NCI-H446 (cell line): ENCODE measurements at places on chromosomes 2 and 18.
A peak's percentile ranks its signal among the peaks of the same experiment; 100 is the strongest.

DNA sequence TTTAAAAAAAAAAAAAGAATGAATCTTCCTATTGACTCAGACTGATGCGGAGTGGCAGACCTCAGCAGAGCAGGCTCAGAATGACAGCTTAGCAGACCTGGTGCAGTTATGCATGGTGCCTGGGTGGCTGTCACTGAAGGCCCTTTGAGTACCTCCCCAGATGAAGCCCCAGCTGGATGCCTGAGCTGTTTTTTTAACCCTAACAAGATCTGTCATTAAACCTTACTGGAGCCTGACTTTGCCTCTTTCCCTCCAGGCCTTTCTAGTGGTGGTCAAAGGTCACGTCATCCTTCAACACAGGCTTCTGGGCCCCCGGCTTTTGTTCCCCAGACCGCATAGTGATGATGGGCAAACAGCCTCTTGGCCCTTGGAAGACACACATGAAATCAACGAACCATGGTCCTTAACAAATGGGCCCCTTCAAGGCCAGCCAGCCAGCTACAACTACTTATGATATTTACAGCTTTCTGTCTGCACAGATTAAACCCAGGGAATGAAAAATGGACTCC lies 138.3 kb upstream of the CYP1B1 start:
- DNase-seq: peak; percentile 12

DNA sequence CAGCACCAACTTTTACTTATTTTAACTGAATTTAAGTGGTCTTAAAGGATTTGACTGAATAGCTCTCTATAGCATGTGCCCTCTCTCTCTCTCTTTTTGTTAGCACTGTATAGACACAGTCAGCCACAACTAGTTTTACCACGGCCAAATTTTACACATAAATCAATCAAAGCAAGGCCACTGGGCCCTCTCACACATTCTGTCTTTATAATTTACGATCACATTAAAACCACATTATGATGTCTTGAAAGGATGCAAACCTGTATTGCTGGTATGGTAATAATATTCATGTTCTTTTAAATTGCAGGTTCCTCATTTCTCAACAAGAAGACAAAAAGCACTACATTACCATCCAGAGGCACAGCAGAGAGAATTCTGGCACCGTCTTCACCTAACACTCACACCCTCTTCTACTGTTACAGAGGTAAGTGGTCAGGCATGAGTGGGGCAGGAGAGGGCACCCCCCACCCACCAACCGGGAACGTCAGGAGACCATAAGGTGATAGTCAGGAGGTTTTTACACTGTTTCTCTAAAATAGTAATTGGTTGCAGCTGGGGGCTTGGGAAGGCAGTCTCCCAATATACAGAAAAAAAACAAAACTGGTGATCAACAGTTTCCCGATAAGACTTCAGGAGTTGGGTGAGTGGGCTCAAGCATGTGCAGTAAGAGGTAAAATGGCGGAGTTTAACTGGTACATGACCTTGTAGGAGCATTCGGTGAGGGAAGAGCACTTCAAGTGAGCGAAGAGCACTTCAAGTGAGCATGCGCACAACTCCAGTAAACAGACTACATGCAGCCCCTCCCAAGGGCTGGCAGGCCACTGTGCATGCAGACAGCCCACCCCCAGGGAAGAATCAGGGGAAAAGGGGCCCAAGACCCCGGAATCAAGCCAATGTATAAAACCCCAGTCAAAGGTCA lies 296.7 kb downstream of the PIEZO2 start:
- DNase-seq: no peak

DNA sequence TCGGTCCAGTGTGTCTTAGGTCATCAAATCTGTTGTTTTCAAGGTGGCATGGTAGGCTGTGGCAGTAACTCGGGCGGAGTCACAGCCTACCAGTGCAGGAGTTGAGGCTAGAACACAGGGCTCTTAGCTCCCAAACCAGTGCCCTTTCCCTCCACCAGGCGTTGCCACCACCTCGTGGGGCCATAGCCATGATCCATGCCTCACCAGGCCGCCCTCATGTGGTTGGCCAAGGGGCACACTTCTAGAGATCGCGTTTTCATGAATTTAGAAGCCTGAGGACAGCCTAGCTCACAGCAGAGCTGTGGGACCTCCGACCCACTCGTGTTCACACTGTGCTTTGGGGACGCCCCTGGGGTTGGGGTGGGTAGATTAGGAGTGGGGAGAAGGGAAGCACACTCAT lies 10.6 kb downstream of the SEC11C start:
- no peak for DNase-seq

DNA sequence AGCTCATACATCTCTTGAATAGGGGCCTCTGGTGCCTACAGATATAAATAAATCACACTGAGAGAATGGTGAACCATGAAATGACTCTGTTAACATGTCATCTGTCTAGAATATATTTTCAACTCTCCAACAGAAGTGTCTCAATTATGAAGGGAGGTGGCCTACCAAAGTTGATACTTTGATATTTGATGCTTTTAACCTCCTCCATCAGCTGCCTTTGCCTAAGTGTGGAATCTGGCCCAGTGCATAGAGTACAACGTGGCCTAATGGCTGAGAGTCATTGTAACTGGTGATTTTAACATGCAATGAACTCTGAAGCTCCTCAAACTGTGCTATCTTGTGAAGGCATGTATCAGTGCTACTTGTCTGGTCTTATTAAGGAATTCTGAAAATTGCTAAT lies 93.4 kb downstream of the MYO3B start:
- DNase-seq: peak; percentile 6

GRCh38 chr2:1586251-1586922 lies 157.9 kb downstream of the PXDN start:
- DNase-seq: no peak

DNA sequence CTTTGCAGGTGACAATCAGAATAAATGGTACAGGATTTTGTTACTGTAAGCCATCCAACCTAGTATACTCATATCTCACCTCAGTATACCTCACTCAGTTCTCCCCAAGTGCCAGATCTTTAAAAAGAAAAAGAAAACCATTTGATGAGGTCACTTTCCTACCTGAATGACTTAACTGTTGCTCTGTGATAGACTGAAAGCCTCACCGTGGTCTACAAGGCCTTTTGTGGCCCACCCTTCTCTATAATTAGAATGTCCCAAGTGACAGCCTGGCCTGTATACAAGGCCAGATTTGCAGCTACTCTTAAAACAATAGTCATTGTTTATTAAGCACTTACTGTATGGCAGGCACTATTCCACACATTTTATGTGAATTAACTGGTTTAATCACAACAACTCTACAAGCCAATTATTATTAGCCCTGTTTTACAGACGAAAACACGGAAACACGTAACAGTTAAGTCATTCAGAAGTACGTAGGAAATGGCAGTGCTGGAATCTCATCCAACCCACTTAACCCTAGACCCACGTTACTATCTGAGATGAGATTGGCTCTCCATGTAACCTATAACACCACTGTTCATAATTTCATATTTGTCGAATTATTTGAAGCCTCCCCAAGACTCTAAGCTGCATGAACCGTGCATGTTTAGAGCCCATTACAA lies 28.3 kb downstream of the PKP4 start:
- DNase-seq: no peak

GRCh38 chr2:211093743-211094303 lies 537.4 kb downstream of the CPS1 start:
- no peak for DNase-seq

- no peak for DNase-seq
Observed at GRCh38 chr18:37309059-37309458, 256.5 kb downstream of the CELF4 start.

DNA sequence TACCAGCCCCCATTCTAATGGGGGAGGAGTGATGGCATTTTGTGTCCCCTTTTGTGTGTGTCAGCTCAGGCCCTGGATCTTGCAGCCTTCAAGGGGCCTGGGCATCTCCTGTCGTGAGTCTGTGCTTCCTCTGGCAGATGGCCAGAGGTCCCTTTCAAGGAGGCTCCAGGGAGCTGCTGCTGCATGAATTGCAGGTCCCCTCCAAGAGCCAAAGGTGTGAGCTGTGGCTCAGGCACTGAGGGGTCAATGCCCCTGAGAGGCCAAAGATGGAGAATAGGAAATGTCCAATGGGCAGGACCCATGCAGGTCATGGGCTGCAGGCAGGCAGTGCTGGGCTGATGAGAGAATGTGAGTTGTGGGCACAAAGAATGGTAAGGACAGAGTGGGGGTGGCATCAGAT lies 10.4 kb downstream of the MAB21L4 start:
- no peak for DNase-seq

DNA sequence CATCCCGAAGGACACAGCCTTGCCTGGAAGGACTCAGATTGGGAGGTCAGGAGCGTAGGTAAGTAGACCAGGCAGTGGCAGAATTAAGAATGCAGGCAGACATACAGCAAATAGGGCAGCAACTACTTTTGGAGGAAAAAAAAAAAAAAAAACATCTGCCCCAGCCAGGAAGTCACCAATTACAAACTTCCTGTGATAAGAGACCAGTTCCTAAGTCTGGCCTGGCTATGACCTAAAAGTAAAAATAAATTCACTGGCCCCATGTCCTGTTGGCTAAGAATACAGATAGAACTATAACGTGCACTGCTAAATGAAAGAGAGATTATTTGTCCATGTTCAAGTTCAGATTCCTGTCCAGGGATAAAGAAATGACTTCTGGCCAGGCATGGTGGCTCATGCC lies 45.2 kb upstream of the NOSTRIN start:
- no peak for DNase-seq

DNA sequence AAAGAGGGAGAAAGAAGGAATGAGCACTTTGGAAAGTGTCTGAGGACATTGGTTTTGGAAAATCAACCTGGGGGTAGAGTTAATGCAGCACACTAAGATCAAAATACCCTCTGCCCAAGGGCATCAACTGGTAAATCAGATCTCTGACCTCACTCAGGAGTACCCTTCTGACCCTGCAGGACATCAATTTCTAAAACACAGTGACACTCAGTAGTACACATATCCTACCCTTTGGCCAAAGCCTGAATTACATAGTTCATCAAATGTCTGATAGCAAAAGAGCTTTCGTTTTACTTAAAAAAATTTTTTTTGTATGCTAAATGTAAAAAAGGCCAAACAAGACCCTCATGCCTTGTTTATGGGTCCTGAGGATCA lies 118.4 kb upstream of the CTNNA2 start:
- no peak for DNase-seq

DNA sequence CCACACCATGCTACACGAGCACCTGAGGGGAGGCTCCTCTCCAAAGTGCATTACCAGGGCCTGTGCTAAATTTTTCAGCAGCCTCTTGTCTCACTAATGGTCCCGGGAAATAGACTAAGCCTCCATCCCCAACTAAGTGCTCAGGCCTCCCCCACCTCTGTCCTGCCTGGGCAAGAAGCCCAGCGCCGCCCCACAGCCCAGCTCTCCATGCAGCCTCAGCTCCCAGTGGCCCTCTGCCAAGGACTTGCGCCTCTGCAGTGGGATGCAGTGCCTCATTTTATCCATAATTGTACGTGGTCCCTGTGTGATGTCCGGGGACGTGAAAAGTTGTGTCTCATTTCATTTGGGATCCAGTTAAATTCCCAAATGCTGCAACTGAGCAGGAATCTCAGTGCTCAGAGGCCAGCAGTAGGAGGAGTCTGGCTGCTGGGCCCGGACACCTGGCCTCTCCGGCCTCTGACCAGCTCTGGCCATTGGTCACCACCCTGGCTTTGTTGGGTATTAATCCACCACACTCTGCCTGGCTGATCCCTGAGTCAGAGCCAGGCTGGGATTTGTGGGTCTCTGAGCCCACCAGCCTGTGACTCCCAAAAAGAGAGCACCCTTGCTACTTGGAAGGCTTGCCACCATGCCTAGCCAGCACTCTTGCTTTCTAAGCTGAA lies 11.4 kb upstream of the STEAP3 start:
- DNase-seq: no peak

- DNase-seq: no peak
Observed at GRCh38 chr18:34976123-34976522, 65.1 kb upstream of the MAPRE2 start.

- DNase-seq: no peak
Observed at GRCh38 chr18:55097456-55098170, 138.4 kb upstream of the CCDC68 start.
